ENCODE measurements at places on chromosomes 1 and 21. TPM values are rescaled to one million over a fixed set of nuclear protein-coding genes. Genes with fewer than 3 reads are reported as not detected.

- H3K4me3 ChIP-seq, result no peak overlapping the region
- no peak for DNase-seq
- peaks cover 1% of the 10 kb centered on the region for H3K4me1 ChIP-seq
- no peaks in the 10 kb centered on the region for H3K36me3 ChIP-seq
Observed at GRCh38 chr1:81410941-81411340, 389.8 kb upstream of the ADGRL2 start.

GRCh38 chr1:194568610-194569009 lies 1382.2 kb upstream of the B3GALT2 start:
- no peaks in the 10 kb centered on the region for H3K36me3 ChIP-seq
- no peak overlapping the region for H3K27ac ChIP-seq
- no peak for DNase-seq
- no peaks in the 10 kb centered on the region for H3K4me1 ChIP-seq
- no peaks in the 10 kb centered on the region for H3K27me3 ChIP-seq

DNA sequence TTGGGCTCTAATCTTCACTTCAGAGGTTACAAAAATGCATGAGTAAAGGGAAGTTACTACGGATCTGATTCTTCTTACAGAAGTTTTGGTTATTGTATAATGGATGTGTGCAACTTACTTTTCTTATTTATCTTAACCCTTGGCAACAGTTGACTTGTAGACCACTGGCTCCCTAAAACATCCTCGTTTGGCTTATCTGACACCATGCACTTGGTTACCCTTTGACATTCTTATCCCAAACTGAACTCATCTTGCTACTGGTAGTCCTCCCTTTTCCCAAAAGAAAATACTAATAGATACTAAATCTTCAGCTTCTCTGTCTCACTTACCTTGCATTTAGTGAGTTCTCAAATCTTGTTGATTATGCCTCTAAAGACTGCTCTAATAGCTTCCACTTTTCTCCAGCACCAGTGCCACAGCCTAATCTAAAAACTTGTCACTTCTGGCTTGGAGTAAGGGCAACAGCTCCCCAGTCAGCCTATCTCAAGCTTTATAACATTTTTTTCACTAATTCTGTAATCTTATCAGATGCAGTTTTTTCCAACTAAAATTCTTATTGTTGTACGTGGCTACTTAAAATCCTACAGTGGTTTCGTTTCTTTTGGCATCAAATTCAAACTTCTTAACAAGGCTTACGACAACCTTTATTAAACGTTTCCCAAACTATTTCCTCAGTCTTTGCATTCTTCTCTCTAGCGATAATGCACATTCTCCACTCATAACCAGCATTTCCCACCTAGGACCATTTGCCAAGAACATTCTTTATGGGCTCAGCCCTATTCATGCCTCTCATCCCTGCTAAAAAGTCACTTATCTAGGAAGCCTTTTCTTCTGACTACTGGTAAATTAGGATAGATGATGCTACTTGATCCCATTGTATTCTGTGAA lies 204.2 kb downstream of the KCNT2 start:
- no peaks in the 10 kb centered on the region for H3K4me1 ChIP-seq
- H3K27ac ChIP-seq, result no peak overlapping the region
- no peaks in the 10 kb centered on the region for H3K27me3 ChIP-seq
- no peak overlapping the region for H3K4me3 ChIP-seq

GRCh38 chr1:29824511-29825273 lies 588.4 kb downstream of the PTPRU start:
- no peaks in the 10 kb centered on the region for H3K36me3 ChIP-seq
- peaks cover 9% of the 10 kb centered on the region for H3K27me3 ChIP-seq
- H3K27ac ChIP-seq, result no peak overlapping the region
- DNase-seq, result no peak

DNA sequence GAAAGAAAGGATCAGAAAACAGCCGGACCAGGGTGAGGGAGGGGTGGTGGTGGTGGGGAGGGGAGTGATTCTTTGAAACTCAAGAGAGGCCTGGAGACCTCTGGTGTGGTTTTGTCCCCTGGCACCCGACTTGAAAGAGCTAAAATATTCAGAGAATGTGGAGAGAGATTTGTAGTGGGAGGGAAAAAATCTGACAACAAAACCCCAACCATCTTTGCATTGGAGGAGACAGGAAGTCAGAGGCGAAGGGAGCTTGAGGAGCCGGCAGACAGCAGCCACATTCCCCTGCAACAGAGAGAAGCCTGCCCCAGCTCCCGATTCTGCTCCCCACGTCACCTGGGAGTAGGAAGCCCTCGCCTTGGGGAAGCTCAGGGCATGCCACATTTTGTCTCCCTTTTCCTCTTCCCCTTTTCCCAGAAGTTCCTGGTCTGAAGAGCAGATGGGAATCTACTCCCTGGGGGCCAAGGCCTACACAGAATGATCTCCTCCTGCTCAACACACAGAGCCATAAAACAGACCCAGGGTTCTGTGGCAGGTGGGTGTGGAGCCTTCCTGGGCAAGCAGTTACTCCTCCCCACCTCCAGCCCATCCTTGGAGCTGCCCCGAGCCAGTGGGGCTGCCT lies 84.9 kb downstream of the ITPKB start:
- peak overlapping the region; percentile 84 for H3K27ac ChIP-seq
- peak overlapping the region; percentile 71 for H3K4me3 ChIP-seq
- H3K4me1 ChIP-seq, result peaks cover 69% of the 10 kb centered on the region

DNA sequence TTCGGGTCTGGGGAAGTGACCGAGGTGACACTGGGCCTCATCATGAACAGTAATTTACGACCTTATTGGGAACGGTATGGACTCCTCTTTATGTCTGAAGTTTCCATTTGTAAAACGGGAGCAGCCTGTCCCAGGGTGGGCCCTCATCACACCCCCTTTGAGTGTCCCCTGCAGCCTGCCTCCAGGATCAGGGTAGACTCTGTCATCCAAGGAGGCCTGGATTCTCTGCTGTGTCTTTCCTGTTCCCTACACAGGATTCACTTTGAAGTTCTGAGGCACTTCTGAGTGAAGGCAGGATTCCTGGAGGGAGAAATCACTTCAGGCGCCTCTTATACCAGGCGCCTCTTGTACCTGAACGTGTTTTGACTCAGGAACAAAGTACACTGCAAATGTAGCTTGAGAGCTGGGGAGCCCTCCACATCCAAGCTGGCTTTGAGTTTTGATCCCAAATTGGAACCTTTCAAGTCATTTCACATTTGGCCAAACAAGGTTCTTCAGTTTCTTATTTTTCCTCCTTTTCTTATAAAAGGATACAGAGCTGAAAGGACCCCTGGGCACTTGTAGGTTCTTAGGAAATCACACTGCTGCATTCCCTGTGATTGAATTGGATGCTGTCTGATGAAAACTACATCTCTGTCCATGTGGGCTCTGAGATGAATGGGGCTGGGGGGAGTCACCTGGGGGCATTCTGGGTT lies 106.0 kb downstream of the SUSD4 start:
- no peaks in the 10 kb centered on the region for H3K4me1 ChIP-seq
- DNase-seq, result no peak

- no peaks in the 10 kb centered on the region for H3K27me3 ChIP-seq
- DNase-seq, result no peak
- no peak overlapping the region for H3K4me3 ChIP-seq
- H3K36me3 ChIP-seq, result peaks cover 12% of the 10 kb centered on the region
Observed at GRCh38 chr1:6852136-6852890, 67.1 kb downstream of the CAMTA1 start.

DNA sequence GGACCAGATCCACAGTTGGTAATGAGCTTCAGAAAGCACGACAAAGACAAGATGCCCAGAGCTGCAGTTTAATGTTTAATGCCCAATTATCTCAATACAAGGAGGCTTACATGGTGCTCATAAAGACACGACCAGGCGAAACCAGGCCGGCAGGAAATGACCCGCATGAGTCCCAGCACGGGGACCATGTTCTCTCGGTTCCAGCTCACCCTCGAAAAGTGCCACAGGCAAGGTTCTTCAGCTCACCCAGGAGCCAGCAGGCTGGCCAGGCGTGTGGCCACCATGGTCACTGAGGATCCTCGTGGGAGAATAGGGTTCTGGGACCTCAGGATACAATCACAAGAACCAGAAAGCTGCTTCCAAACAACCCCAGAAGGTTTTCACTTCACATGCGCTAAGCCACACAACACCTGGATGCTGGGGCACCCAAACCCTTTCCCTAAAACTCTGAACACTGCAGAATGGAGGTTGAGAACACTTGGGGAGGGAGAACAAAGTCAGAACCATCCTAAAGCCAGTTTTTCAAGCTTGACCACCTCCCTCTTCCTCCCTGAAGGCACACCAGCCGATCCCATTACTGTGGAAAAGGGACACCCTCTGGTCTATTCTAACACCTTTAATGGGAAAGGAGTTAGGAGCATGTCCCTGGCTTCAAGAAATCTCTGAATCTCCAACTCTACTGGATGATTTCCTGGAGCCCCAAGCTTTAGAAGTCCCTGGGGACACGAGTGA lies 22.6 kb upstream of the ASAP3 start:
- H3K27ac ChIP-seq, result peak overlapping the region; percentile 22
- no peak overlapping the region for H3K4me3 ChIP-seq
- H3K27me3 ChIP-seq, result peaks cover 3% of the 10 kb centered on the region
- peaks cover 45% of the 10 kb centered on the region for H3K36me3 ChIP-seq

- DNase-seq, result no peak
- H3K27me3 ChIP-seq, result peaks cover 10% of the 10 kb centered on the region
- H3K4me3 ChIP-seq, result no peak overlapping the region
- no peak overlapping the region for H3K27ac ChIP-seq
Observed at GRCh38 chr21:35926003-35926740, 134.2 kb downstream of the SETD4 start.

The NCDN gene
- 31.8 TPM for total RNA-seq

The TCP10L gene
- total RNA-seq, result 1.3 TPM

The ARHGAP30 gene
- total RNA-seq, result 170 TPM

The KRTAP7-1 gene
- total RNA-seq, result not detected
